Spinal cord (tissue), 10 donors: ENCODE measurements at places on chromosomes 7 and 10. TPM values are rescaled to one million over a fixed set of nuclear protein-coding genes. Genes with fewer than 3 reads are reported as not detected.

The CCDC6 gene
- polyA plus RNA-seq: 32.6 TPM

The ALOX5 gene
- 3.8 TPM for polyA plus RNA-seq

The FXYD4 gene
- not detected for polyA plus RNA-seq

The JAKMIP3 gene
- 6.1 TPM for polyA plus RNA-seq

The MBL2 gene
- not detected for polyA plus RNA-seq

The WNT8B gene
- polyA plus RNA-seq: 0.44 TPM
